NCI-H1930 (cell line): ENCODE measurements at places on chromosomes 2 and 18.

DNA sequence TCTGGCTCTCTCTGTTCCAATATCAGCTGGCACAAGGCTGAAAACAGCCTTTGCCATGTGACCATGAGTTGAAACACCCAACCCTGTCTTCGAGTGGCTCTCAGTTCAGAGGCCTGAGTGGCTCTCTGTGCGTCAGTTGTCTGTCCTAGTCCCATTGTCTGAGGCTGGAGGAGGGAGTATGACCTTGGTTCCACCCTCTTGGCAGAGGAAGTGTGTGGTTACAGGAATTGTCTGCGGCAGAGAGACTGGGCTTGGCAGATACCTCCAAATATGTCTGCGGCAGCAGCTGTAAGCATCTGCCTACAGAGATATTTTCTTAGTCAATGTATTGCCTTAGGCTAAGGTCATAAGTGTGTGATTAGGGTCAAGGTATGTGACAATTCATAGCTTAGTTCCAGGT, 32.6 kb downstream of the CNGA3 start:
- no peak for DNase-seq

DNA sequence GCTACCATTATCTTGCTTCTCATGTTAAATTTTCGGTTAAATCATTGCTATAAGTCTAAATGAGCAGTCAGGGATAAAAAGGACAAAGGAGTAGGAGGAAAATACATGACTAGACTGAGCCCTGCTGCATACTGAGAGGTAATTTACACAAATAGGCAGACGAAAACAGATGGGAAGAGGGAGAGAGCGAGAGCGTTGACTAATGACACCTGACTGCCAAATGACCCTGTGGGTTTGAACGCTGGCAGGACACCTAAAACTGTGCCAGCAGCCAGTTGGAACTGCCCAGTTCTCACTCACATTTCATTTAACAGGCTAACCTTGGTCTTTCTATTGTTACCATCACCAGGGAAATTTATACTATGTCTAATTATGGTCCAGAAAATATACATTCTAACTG, 978.2 kb downstream of the CPS1 start:
- no peak for DNase-seq

DNA sequence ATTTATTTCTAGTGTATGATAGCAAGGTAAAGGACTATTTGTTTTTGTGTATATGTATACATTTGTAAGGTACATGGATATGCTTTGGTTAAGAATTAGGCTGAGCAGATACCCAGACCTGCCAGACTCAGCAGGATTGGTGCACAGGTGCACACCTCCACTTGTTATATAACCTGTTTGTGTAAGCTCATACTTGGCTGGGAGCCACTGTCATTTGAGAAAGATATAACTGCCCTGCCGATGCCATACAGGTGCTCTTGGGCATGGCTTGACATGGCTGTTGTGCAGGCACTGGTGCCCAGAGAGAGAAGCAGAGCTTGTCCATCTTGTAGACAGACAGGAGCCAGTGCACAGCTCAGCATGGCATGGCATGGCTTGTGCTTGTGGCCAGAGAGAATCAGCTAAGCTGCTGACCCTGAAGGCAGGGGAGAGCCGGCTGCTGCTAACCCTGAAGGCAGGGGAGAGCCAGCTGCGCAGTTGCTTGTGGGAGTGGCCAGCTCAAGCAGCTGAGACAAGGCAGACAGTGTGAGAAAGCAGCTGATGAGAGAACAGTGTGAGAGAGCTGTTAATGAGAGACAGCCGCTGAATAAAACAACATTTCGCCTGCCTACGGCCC, 136.5 kb downstream of the RNF144A start:
- DNase-seq = no peak

DNA sequence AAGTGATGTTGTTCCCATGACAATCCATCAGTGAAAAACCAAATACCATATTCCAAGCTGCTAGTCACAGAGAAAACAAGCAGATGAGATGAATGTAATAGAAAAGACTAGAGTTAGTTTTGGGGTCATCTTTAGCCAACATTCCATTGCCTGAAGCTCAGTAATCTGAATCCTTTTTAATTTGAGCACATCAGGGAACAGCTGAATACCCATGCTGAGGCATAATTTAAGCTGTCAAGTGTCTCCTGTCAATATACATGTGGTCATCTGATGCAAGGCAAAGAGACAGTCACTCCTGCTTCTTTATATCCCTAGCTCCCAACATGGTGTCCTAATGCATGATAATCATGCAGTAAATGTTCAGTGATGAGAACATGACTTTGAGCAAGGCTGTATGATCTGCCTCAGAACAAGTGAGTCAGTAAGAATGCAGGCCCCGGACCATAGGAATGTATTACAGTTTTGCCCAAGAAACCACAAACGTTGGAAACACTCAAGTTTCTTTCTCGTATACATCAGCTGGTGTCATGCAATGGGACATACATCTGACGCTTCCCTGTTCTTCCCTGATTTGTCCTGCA, 48.0 kb downstream of the CDK15 start:
- no peak for DNase-seq
